Esophagus squamous epithelium (tissue), 5 donors: ENCODE measurements at places on chromosomes 6 and 20.

DNA sequence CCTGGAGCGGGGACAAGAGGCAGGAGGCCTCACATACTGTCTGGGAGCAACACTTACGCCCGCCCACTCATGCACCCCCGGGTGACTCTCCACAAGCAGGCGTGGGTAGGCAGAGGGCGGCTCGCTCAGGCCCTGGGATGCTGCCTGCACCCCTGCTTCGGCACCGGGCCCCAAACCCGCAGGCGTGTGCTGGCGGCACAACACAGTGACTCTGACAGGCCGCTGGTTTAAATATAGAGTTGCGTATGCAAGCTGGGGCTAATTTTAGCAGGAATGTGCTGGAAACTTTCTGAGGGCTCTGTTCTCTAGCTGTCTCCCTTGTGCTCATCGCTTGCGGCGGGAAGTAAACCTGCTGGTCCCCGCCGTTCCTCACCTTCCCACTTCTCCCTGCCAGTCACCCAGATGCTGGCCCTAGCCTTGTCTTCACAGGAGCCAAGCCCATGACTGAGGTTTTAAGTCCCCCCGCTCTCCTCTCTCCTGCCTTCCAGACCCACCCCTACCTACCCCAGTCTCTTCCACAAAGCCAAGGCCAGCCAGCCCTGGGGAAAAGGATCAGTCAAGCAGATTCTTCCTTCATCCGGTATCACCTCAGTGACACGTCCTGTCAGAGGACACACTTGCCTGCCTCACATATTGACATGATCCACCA is 94.5 kb upstream of the FOXP4 start:
- no peak for DNase-seq

GRCh38 chr20:47622118-47622665 is 120.5 kb downstream of the NCOA3 start:
- no peak for DNase-seq

DNA sequence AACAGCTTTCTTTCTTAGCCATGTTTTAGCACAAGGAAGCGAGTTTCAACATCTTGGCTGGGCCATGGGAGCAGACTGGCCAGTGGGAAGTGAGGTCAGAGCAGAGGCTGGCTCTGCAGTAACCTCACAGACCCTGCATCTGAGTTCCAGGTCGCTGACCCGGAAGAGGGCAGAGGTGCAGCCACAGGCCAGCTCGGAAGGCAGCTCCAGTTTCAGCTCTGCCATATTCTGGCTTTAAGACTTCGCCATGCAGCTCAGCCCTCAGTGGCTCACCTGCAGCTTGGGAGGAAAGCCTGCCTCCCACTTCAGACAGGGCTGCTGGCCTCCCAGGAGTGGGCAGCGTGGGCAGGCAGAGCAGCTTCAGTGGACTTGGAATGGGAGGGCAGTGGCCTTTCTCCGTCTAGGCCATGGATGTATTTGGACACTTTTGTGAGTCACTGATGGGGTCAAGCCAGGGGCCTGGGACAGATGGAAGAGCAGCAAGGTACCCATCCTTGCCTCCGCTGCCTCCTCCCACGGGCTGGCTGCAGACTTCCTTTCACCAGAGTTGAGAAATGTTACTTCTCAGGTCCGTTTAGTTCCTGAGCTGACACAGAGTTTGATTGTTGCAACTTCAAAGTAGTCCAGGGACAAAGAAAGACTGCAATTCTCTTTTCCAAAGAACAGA is 18.5 kb downstream of the CST8 start:
- DNase-seq = no peak

GRCh38 chr20:15240801-15241200 is 903.4 kb upstream of the FLRT3 start:
- DNase-seq = no peak

GRCh38 chr20:6630514-6630913 is 137.0 kb upstream of the BMP2 start:
- no peak for DNase-seq

DNA sequence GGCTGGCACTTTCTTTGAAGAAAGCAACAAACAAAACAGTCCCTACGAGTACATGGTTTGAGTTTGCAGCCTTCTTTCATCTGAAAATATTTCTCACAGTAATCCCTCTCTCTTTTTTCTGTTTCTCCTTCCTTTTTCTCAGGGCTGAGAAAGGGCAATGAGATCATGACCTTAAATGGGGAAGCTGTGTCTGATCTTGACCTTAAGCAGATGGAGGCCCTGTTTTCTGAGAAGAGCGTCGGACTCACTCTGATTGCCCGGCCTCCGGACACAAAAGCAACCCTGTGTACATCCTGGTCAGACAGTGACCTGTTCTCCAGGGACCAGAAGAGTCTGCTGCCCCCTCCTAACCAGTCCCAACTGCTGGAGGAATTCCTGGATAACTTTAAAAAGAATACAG is 80.7 kb upstream of the CLDN20 start:
- DNase-seq = no peak

DNA sequence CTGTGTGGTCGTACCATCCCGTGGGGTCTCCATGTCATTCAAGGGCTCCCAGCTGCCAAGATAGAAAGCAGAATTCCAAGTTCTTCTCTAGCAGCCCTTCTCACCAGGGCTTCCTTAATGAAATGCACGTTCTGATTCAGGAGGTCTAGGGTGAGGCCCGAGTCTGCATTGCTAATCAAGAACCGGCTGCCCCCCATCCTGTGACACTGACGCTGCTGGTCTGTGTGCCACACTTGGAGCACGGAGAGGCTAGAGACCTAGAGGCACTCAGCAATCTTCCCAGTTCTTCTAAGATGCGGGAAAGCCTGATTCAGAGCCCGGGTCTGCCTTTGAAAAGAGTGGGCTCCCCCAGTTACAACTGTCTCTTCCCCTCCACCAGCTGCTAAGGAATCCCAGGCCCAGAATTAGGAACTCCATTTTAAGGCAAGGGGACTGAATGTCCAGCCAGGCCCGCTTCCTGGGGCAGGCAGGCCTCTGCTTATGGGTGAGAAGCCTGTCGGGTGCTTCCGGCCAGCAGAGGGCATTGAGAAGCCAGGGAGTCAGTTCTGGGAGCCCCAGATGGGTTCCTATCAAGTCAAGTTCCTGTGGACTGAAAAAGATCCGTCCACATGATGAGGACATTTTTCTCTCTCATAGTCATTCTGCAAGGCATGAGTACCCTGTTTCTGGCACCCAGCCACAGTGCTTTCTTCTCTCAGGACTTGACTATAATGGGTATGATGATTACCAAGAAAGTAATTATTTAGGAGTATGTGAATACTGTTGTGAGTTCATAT is 69.8 kb upstream of the RIN2 start:
- no peak for DNase-seq

DNA sequence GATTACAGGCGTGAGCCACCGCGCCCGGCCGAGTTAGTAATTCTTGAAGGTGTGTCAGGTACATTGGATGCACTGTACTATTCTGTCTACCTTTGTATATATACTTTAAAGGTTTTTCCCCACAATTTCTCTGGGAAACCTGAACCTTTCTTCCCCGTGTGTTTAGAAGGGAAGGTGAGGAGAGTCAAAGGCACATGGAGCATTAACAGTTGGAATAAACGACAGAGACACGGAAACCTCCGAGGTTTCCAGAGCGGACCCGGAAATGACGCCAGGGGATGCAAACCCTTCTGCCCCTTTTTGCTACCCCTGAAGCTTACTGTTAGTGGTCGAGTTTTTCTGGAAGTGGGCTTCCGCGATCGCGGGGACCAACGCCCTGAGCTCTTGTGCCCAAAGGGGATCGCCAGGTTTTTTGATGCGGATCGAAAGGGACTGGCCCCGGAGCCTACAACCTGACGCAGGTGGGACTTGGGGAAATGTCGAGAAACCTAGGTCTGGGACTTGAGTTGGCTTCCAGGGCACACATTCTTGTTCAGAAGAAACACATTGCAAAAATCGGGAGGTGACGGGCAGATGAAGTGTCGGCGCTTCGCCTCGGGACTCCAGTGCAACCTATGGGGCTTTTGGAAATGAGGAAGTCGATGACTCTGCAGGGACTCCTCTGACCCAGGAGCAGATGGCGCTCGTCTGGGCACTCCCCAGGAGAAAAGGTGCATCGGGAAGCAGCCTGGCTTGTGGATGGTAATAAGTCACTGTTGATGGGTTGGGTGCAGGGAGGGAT is 218.2 kb downstream of the OR2B2 start:
- DNase-seq = no peak

DNA sequence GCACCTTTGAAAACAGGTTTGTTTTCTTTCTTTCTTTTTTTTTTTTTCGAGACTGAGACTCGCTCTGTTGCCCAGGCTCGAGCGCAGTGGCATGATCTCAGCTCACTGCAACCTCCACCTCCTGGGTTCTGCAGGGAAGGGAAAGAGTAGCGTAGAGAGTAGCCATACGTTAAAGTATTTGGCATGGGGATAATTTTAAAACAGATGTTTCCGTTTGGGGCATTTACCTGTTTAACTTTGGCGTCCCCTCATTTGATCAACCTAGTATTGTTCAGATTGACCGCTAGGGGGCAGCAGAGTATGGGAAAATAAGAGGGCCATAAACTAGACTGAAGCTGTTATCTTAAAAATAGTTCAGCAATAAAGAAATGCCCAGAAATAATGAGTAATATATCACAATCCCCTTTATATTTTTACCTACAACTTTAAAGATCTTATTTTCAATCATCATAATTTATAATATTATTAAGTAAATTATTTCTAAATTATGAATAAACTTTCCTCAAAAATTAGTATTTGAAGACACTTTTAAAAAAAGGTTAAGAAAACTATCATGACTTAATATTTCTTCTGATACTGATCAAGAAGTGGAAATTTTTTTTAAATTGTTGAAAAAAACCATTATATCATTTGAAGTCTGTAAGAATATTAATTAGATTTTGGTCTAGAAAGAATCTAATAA is 7.6 kb upstream of the TAAR9 start:
- no peak for DNase-seq
